ENCODE measurements at places on chromosomes 7 and 10. TPM values are rescaled to one million over a fixed set of nuclear protein-coding genes. Genes with fewer than 3 reads are reported as not detected.

GRCh38 chr7:44052771-44053365, 8.4 kb downstream of the DBNL start:
- H3K36me3 ChIP-seq, result peaks cover 81% of the 10 kb centered on the region
- peaks cover 9% of the 10 kb centered on the region for H3K4me1 ChIP-seq
- H3K4me3 ChIP-seq, result no peak overlapping the region
- DNase-seq, result no peak
- no peaks in the 10 kb centered on the region for H3K27me3 ChIP-seq

- DNase-seq, result peak; percentile 10
- H3K4me3 ChIP-seq, result no peak overlapping the region
- H3K4me1 ChIP-seq, result peaks cover 7% of the 10 kb centered on the region
Measured at GRCh38 chr10:58781873-58782488, 269.3 kb downstream of the BICC1 start.

- no peak for DNase-seq
- no peaks in the 10 kb centered on the region for H3K36me3 ChIP-seq
- no peaks in the 10 kb centered on the region for H3K4me1 ChIP-seq
- H3K27me3 ChIP-seq, result no peaks in the 10 kb centered on the region
Measured at GRCh38 chr7:136312592-136312991, 335.4 kb upstream of the MTPN start.

GRCh38 chr7:20597339-20597738, 18.1 kb upstream of the ABCB5 start:
- no peak overlapping the region for H3K27ac ChIP-seq
- no peaks in the 10 kb centered on the region for H3K27me3 ChIP-seq
- no peak overlapping the region for H3K4me3 ChIP-seq
- DNase-seq, result peak; percentile 24
- H3K36me3 ChIP-seq, result no peaks in the 10 kb centered on the region
- H3K4me1 ChIP-seq, result peaks cover 7% of the 10 kb centered on the region

DNA sequence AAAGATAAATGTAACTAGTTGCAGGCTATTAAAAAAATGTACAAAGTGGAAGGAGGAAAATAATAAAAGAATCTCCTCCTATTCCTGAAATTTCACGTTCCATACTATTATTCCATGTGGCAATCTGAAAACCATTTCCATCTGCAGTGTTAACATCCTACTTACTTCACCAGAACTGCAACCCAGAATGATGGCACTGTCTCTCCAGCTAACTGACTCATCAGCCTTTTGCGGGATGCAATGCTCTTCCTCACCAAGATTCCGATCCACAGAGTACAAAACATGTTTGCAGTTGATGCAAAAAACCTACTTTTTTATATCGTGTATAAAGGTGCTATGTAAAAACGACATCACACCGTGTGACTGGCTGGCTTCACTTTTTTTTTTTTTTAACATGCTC, 50.8 kb downstream of the ESYT2 start:
- no peaks in the 10 kb centered on the region for H3K4me1 ChIP-seq
- H3K36me3 ChIP-seq, result peaks cover 95% of the 10 kb centered on the region
- H3K27ac ChIP-seq, result peak overlapping the region; percentile 35
- no peak for DNase-seq
- H3K27me3 ChIP-seq, result no peaks in the 10 kb centered on the region

GRCh38 chr10:34254596-34254995, 560.5 kb downstream of the PARD3 start:
- H3K36me3 ChIP-seq, result no peaks in the 10 kb centered on the region
- H3K27ac ChIP-seq, result no peak overlapping the region
- no peak overlapping the region for H3K4me3 ChIP-seq
- no peaks in the 10 kb centered on the region for H3K27me3 ChIP-seq

DNA sequence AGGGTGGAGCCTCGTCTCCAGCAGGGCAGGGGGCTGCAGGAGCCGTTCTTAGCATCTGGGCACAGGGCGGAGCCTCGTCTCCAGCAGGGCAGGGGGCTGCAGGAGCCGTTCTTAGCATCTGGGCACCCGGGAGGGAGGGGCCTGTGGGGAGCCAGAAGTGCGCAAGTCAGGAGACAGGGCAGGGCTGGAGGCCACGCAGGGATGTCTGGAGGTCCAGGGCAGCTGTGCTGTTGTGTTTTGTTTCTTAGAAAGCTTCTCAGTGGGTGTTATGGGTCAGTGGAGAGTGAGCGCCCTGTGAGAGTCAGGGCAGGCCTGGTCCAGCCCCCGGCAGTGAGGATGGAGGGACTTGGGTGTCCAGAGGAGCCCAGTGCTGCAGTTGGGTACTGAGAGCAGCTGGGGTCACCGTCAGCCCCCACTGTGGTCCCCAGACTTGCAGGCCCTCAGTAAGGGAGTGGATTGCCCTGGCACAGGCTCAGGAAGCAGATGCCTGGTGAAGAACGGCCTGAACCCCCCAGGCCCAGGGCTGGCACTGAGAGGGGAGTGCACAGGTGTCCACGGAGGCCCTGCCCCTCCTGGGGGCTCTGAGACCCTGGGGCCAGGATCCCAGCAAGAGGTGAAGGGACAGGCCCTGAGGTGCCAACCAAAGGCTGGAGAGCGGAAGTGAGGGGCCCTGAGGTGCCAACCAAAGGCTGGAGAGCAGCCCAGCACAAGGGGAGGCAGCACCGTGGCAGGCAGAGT, 29.8 kb downstream of the FAM20C start:
- no peak overlapping the region for H3K27ac ChIP-seq
- no peaks in the 10 kb centered on the region for H3K27me3 ChIP-seq
- peaks cover 21% of the 10 kb centered on the region for H3K36me3 ChIP-seq
- H3K4me3 ChIP-seq, result no peak overlapping the region
- DNase-seq, result no peak

DNA sequence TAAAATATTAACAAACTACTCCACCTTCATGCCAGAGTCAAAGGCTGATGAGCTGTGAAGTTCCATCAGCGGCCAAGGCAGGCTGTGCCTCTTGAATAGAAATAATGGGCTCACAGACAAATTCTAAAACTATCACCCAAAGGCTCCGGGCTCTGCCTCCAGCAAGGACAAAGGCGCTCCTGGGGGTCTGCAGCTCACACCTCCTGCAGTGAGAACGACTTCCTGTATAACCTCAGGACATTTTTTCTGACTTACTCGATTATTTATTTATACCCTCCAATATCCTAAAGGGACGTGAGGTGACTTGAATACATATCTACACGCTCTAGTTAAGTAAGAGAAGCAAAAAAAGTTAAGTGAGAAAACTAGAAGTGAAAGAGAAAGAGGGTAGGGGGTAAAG, 500.7 kb downstream of the CCSER2 start:
- no peak overlapping the region for H3K27ac ChIP-seq
- H3K36me3 ChIP-seq, result no peaks in the 10 kb centered on the region
- H3K4me1 ChIP-seq, result no peaks in the 10 kb centered on the region
- no peak for DNase-seq
- no peak overlapping the region for H3K4me3 ChIP-seq

- peak overlapping the region; percentile 58 for H3K4me3 ChIP-seq
- peak; percentile 78 for DNase-seq
- H3K36me3 ChIP-seq, result no peaks in the 10 kb centered on the region
- peaks cover 53% of the 10 kb centered on the region for H3K4me1 ChIP-seq
- no peaks in the 10 kb centered on the region for H3K27me3 ChIP-seq
- H3K27ac ChIP-seq, result peak overlapping the region; percentile 79
Measured at GRCh38 chr7:140209866-140210609, 33.3 kb upstream of the KDM7A start.

DNA sequence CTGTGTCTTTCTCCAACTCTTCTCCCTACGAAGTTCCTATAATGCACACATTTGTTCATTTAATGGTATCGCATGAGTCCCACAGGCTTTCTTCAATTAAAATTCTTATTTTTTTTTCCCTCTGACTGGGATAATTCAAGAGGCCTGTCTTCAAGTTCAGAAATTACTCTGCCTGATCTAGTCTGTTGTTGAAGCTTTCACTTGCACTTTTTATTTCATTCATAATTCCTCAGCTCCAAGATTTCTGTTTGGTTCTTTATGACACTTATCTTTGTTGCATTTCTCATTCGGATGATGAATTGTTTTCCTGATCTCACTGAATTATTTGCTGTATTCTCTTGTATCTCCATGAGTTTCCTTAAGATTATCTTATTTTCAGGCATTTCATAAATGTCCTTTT, 103.9 kb downstream of the RSU1 start:
- H3K4me1 ChIP-seq, result no peaks in the 10 kb centered on the region
- H3K27ac ChIP-seq, result no peak overlapping the region
- H3K4me3 ChIP-seq, result no peak overlapping the region
- H3K36me3 ChIP-seq, result no peaks in the 10 kb centered on the region
- DNase-seq, result no peak

GRCh38 chr7:97145068-97145467, 27.6 kb downstream of the SDHAF3 start:
- no peak overlapping the region for H3K27ac ChIP-seq
- no peaks in the 10 kb centered on the region for H3K36me3 ChIP-seq
- H3K4me3 ChIP-seq, result no peak overlapping the region
- H3K27me3 ChIP-seq, result no peaks in the 10 kb centered on the region
- DNase-seq, result peak; percentile 14

DNA sequence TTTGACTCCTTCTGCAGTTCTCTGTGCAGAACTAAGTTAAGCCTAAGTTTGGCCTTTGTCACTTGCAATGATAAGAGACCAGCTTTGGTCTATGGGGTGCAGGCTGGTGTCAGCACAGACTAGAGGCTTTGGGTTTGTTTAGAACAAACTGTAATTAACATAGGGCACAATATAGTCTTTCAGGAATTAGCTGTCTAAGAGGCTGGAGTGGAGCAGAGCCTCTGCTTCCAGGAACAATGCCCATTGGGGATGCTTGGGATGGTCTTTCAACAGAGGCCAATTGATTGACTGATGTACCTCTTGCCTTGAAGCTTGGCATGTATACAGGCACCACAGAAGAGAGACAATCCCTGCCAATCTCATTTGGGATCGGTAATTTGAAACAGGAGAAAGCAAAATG, 4.7 kb downstream of the SUFU start:
- no peak overlapping the region for H3K4me3 ChIP-seq
- no peak for DNase-seq
- peak overlapping the region; percentile 79 for H3K27ac ChIP-seq
- H3K4me1 ChIP-seq, result peaks cover 71% of the 10 kb centered on the region
- no peaks in the 10 kb centered on the region for H3K27me3 ChIP-seq

- H3K27ac ChIP-seq, result no peak overlapping the region
- H3K36me3 ChIP-seq, result no peaks in the 10 kb centered on the region
- H3K4me1 ChIP-seq, result peaks cover 13% of the 10 kb centered on the region
- H3K27me3 ChIP-seq, result no peaks in the 10 kb centered on the region
- H3K4me3 ChIP-seq, result no peak overlapping the region
Measured at GRCh38 chr10:109996766-109997171, 11.0 kb upstream of the ADD3 start.

DNA sequence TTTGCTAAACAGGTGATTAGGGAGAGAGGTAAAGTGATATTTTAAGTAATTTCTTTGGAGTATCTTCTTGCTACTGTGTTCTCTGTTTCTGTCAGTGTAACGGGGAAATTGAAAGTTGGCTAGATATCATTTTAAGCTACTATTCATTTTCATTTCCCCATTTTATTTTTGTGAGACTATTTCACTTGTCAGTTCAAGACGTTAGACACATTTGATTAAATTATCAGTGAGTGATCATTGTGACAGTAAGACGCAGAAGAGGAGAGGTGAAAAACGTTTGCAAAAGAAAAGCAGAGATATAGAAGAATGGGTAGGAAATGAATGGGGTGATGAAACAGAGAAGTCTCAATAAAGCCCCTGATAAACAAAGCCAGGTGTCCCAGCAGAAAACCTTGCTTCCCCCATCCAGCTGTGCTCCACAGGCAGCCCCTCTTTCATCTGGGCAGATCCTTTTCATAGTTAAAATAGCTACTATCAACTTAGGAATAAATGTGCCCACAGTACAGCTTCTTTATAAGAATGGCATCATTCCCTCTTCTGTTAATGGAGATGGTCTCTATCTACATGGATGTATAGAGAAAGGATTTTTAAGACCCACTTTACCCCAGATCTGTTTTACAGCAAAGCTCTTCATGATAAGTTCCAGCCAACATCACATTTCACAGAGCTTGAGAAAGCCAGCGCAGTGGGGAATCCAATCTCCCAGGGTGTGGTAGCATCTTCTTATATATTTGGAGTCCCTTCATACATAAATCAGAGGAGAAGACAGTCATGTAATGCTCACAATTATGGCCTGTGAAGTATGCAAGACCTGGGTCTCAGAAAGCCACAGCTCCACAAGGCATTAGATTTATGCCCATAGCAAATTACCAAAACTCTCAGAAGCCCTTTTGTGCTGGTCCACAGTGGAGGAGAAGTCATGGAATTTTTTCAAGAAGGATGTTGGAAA, 138.1 kb upstream of the ITGB1 start:
- H3K27me3 ChIP-seq, result no peaks in the 10 kb centered on the region
- no peaks in the 10 kb centered on the region for H3K4me1 ChIP-seq
- H3K4me3 ChIP-seq, result no peak overlapping the region
- H3K27ac ChIP-seq, result no peak overlapping the region

GRCh38 chr7:7329326-7329725, 147.0 kb downstream of the C1GALT1 start:
- H3K4me1 ChIP-seq, result no peaks in the 10 kb centered on the region
- no peak overlapping the region for H3K27ac ChIP-seq
- DNase-seq, result no peak
- no peaks in the 10 kb centered on the region for H3K36me3 ChIP-seq

GRCh38 chr7:134684165-134684564, 37.5 kb downstream of the BPGM start:
- peaks cover 13% of the 10 kb centered on the region for H3K36me3 ChIP-seq
- H3K4me1 ChIP-seq, result no peaks in the 10 kb centered on the region
- no peak overlapping the region for H3K4me3 ChIP-seq

- H3K36me3 ChIP-seq, result no peaks in the 10 kb centered on the region
- no peak overlapping the region for H3K4me3 ChIP-seq
- H3K4me1 ChIP-seq, result no peaks in the 10 kb centered on the region
- DNase-seq, result no peak
Measured at GRCh38 chr7:4871930-4872675, 10.3 kb upstream of the PAPOLB start.

DNA sequence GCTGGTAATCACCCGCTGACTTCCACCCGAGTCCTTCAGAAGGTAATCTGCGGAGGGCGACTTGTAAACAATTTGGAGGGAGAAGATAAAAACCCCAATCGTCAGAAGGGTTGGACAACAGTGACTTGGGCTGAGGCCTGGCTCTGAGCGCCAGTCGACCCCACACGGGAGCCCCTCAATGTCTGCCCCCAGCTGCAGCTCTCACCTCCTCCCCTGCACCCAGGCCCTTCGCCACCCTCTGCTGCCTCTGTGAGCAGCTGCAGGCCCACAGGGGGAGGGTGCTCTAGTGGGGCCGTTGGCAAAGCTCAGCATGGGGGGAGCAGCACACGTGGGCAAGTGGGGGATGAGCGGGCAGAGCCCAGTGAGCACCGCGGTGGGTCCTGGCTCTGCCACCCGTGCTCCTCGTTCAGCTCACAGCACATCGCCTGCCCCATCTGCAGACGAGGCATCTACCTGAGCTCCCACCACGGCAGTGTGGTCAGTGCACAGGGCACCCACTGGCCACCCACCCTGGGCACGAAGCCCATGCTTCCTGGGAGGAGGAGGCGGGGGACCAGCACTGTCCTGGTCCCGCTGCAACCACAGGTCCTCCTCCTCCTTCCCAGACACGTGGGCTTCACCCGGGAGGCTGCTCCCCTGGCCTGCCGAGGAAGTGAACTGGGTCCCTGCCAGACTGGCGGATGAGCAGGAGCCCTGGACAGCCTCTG, 280.5 kb downstream of the ELFN1 start:
- peaks cover 45% of the 10 kb centered on the region for H3K4me1 ChIP-seq
- peaks cover 4% of the 10 kb centered on the region for H3K36me3 ChIP-seq

The HOXA3 gene
- polyA plus RNA-seq, result not detected

The MRPS33 gene
- 3.3 TPM for polyA plus RNA-seq

The PRSS1 gene
- not detected for polyA plus RNA-seq

The PRPS1L1 gene
- not detected for polyA plus RNA-seq

The C10orf105 gene
- polyA plus RNA-seq, result 1.9 TPM

The GPC2 gene
- not detected for polyA plus RNA-seq

The VPS37D gene
- polyA plus RNA-seq, result not detected

The SEC61A2 gene
- polyA plus RNA-seq, result 0.30 TPM

The EPO gene
- not detected for polyA plus RNA-seq

All from CD14-positive monocyte (primary cell).